Amygdala (tissue), 56 donors: ENCODE measurements at places on chromosomes 2 and 18.
A peak's percentile ranks its signal among the peaks of the same experiment; 100 is the strongest.

GRCh38 chr2:25981596-25982272 is 563 bp downstream of the KIF3C start:
- peak; percentile 56 for DNase-seq

- no peak for DNase-seq
These were observed 13.3 kb upstream of the CCDC85A start for GRCh38 chr2:56170504-56170903.

DNA sequence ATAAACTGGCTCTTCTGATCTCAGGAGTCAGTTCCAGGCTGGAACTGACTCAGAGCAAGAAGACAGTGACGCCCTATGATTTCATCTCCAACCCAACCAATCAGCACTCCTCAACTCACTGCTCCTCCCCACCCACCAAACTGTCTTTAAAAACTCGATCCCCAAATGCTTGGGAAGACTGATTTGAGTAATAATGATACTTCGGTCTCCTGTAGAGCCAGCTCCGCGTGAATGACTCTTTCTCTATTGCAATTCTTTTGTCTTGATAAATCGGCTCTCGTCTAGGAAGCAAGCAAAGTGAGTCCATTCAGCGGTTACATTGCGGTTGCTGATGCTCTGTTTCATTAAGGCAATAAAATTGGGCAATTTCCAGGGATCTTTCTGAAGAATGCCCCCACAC is 1025.3 kb upstream of the CNTNAP5 start:
- no peak for DNase-seq

GRCh38 chr2:221731432-221732145 is 159.5 kb upstream of the EPHA4 start:
- DNase-seq: no peak

- no peak for DNase-seq
These were observed 101.4 kb downstream of the FTCDNL1 start for GRCh38 chr2:199749571-199749970.

GRCh38 chr2:176103742-176104315 is 3.3 kb upstream of the HOXD11 start:
- no peak for DNase-seq

DNA sequence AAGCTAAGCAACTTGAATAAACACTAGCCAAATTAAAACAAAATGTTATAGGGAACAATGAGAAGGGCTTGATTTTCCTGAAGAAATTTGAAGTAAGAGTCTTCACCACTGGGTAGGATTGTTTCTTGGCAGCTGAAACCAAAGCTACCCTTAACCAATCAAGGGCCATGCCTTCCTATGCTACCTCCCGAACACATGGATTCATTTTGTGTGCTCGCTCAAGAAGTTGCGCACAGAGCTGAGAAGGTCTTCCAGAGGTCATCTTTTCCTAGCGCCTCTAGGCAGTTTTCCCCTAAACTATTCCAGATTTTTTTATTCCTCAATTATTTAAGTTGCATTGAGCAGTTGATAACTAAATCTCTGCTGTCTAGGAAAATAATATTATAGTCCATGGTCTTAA is 264.6 kb downstream of the RBM43 start:
- no peak for DNase-seq

DNA sequence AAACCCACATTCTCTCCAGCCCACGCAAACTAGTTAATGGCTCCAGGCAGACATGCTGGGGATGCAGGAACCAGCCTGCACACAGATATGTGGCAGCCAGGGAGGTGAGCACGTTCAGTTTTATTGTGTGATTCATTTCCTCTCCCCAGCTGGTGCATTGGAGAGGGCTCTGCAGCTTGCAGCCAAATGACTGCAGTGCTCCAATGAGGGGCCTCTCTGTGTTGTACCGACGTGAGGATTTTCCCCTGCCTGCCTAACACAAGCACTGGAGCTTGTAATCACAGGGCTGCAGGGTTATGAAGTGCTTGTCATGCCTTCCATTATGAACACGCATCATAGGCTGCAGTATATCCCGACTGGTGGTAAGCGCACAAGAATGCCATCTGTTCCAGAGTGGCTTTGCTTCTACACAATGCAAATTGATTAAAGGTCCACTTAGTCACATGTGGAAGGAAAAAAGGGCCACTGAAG is 92.3 kb upstream of the THUMPD2 start:
- DNase-seq: no peak

GRCh38 chr2:186733414-186733813 is 39.6 kb downstream of the FAM171B start:
- DNase-seq: no peak

DNA sequence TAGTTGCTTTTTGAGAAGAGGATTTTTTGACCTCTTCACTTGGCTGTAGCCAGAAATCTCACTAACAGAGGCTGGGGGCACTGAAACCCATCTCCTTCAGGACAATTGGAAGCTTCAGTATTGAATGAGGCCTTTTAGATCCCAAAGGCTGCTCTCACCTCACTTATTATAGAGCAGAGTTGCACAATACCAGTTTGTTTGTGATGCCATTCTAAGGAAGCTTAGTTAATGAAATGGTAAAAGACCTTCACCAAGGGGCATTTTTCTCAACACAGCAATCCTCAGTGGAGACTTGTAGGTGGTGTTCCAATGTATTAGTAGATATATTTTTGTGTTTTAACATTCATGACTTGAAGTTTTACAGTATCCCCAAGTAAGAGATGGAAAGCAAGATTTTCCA is 71.0 kb upstream of the RFX8 start:
- no peak for DNase-seq

- DNase-seq: no peak
These were observed 165.8 kb downstream of the DNAH7 start for GRCh38 chr2:195902857-195903256.

DNA sequence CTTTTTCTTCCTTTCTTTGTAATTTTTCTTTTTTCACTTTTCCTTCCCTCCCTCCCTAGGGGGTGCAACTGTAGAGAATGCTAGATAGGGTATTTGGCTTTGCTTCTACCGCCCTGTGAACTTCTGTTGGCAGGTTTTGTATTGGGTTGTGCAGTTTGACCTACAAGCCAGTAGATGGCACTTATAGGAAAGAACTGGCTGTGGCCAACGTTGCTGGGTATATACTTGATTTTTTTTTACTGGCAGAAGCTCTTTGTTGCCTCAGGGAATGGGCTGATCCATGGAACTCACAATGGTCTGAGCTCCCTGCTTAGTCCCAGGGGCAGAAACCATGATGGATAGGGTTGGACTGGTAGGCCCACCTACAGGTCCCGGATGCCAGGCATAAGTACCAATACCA is 1019.5 kb upstream of the LRRTM1 start:
- no peak for DNase-seq

- DNase-seq: no peak
These were observed 227.4 kb upstream of the CDH7 start for GRCh38 chr18:65523461-65523860.

DNA sequence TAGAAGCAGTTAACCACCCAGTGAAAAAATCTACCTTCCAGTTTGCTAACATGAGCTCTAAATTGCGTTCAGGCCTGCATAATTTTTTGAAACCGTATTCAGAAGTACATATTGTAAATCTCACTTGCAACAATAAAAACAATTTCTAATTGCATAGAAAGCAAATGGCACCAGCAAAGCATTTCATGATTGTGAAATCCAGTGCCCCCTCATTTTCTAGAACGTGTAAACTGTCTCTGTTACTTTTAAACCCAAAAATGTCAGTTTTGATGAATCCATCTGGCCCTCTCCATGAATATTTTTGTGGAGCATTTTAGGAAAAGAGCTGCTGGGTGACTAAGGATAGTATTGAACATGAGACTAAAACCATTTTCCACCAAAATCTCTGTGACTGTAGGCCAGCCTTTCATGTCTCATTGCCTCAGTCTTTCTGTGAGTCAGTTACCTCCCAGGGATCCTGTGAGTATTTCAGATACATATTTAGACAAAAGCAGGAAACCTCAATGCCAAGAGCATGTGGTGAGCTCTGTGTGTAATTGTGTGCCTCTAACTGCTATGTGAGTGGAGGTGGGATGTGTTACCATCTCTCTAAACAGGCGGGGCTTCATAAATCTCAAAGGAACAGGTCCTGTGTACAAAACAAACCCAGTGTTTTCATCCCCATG is 477.8 kb upstream of the DCC start:
- no peak for DNase-seq

DNA sequence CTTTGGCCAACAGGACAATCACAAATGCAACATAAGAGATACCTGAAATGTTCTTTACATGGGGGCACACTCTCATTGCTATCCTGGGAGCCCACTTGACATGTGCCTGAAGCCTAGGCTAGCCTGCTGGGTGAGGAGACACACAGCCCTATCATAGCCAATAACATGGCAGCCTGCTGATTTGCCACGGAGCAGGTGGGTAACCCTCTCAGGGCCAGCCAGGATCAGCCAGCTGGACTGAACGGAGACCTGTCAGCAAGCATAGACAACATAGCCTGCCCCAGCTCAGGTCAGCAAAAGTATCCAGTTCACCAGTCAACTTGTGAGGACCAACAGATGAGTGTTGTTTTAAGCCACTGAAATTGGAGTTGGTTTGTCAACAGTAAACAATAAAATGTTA is 566.5 kb downstream of the DCDC2C start:
- DNase-seq: no peak

- DNase-seq: no peak
These were observed 26.8 kb downstream of the YES1 start for GRCh38 chr18:785242-785641.
